ENCODE measurements at places on chromosomes 13 and 19. TPM values are rescaled to one million over a fixed set of nuclear protein-coding genes. Genes with fewer than 3 reads are reported as not detected.

The TUBB4A gene
- 0.92 TPM for polyA plus RNA-seq

The ZNF432 gene
- 9.3 TPM for polyA plus RNA-seq

The GAPDHS gene
- polyA plus RNA-seq: not detected

The KLK4 gene
- not detected for polyA plus RNA-seq

The ZNF415 gene
- 12.0 TPM for polyA plus RNA-seq

The ARGLU1 gene
- polyA plus RNA-seq: 72.5 TPM

The DACH1 gene
- polyA plus RNA-seq: 1.4 TPM

The CAMSAP3 gene
- 1.4 TPM for polyA plus RNA-seq

The WTIP gene
- polyA plus RNA-seq: 20.9 TPM

The ZNF534 gene
- polyA plus RNA-seq: 0.17 TPM

The MEF2B gene
- 0.35 TPM for polyA plus RNA-seq

The PLEKHJ1 gene
- 57.9 TPM for polyA plus RNA-seq

The SPRY2 gene
- polyA plus RNA-seq: 28.5 TPM

The ZNF382 gene
- 3.0 TPM for polyA plus RNA-seq

The PINLYP gene
- polyA plus RNA-seq: 25.5 TPM

The VSTM2B gene
- not detected for polyA plus RNA-seq

The CLIP3 gene
- polyA plus RNA-seq: 34.3 TPM

The IGSF23 gene
- polyA plus RNA-seq: not detected

The WDR88 gene
- not detected for polyA plus RNA-seq

The FCGBP gene
- polyA plus RNA-seq: 2.3 TPM

The C19orf67 gene
- 0.08 TPM for polyA plus RNA-seq

The PDX1 gene
- not detected for polyA plus RNA-seq

The BRCA2 gene
- 0.55 TPM for polyA plus RNA-seq

The RCBTB2 gene
- polyA plus RNA-seq: 19.1 TPM

The ACP5 gene
- 30.5 TPM for polyA plus RNA-seq

The HCST gene
- polyA plus RNA-seq: 9.2 TPM

The BLOC1S3 gene
- polyA plus RNA-seq: 5.2 TPM

The GIPC1 gene
- polyA plus RNA-seq: 40.9 TPM

The DAND5 gene
- polyA plus RNA-seq: not detected

The PSG1 gene
- polyA plus RNA-seq: 0.27 TPM

The LCP1 gene
- polyA plus RNA-seq: 56.9 TPM

The SPACA4 gene
- polyA plus RNA-seq: not detected

The VSIG10L gene
- polyA plus RNA-seq: 4.4 TPM

The RPS5 gene
- 3,775 TPM for polyA plus RNA-seq

The ATP4A gene
- polyA plus RNA-seq: 0.02 TPM

The RAB3A gene
- 5.5 TPM for polyA plus RNA-seq

The ZNF431 gene
- 34.8 TPM for polyA plus RNA-seq

The GJB2 gene
- 0.72 TPM for polyA plus RNA-seq

The ZFR2 gene
- polyA plus RNA-seq: 0.17 TPM

The KRTDAP gene
- polyA plus RNA-seq: not detected

The TBXA2R gene
- 1.5 TPM for polyA plus RNA-seq

The GTF3A gene
- polyA plus RNA-seq: 87.6 TPM

The TNFRSF19 gene
- polyA plus RNA-seq: 4.8 TPM

The FPR1 gene
- polyA plus RNA-seq: 11.0 TPM

The LILRA1 gene
- 1.7 TPM for polyA plus RNA-seq

The ZNF177 gene
- 7.8 TPM for polyA plus RNA-seq

The WDR87 gene
- not detected for polyA plus RNA-seq

The SIGLECL1 gene
- not detected for polyA plus RNA-seq

The ZNF333 gene
- 21.7 TPM for polyA plus RNA-seq

The SSC5D gene
- polyA plus RNA-seq: 11.4 TPM
